ENCODE measurements at places on chromosomes 1 and 21. TPM values are rescaled to one million over a fixed set of nuclear protein-coding genes. Genes with fewer than 3 reads are reported as not detected.

FNDC5 gene
- total RNA-seq: 274 TPM

NKAIN1 gene
- total RNA-seq: 4.6 TPM

PKLR gene
- not detected for total RNA-seq

CRYAA gene
- total RNA-seq: not detected

EVI5 gene
- total RNA-seq: 4.6 TPM

NPPB gene
- not detected for total RNA-seq

TNFRSF8 gene
- total RNA-seq: 1.3 TPM

ABCD3 gene
- total RNA-seq: 35.1 TPM

CNTN2 gene
- not detected for total RNA-seq

KRTAP19-3 gene
- total RNA-seq: not detected

DNA sequence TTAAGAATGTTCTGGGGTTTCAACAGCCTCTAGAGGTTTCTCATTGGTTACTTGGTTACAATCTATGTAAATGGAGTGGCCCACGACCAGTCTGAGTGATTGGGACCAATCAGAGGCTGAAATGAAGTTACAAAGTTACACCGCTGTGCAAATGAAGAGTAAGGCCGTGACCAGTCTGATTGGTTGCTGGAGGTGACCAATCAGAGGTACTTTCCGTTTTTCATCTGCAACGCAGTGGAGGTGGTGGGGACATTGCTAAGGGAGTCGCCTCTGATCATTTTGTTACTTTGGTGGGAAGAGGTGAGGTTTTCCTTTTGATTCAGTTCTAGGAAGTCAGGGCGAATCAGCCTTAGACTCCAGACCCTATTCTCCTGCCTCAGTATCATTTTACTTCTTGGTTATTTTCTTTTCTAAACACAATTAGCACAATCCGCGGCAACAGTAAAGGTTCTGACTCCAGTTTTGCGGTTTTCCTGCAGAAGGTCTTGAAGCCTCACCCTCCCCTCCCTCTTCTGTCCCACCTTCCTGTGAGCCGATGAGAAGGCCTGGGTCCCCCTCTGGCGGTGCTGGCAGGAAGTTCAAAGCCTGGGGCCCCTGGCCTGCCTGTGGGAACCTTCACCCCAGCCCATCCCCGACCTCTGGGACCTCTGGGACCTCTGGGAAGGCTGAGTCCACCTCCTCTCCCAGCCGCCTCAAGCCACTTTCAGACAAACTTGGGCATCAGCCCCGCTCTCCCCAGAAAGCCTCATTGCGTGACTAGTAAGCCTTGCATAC, 38.7 kb upstream of the TTC34 start:
- H3K36me3 ChIP-seq: no peaks in the 10 kb centered on the region
- peaks cover 9% of the 10 kb centered on the region for H3K27me3 ChIP-seq
- H3K4me3 ChIP-seq: no peak overlapping the region

GRCh38 chr1:162587761-162588260, 26.3 kb downstream of the UAP1 start:
- H3K4me3 ChIP-seq: no peak overlapping the region
- no peak overlapping the region for H3K27ac ChIP-seq
- no peaks in the 10 kb centered on the region for H3K27me3 ChIP-seq
- no peaks in the 10 kb centered on the region for H3K4me1 ChIP-seq
- DNase-seq: no peak
- H3K36me3 ChIP-seq: no peaks in the 10 kb centered on the region

DNA sequence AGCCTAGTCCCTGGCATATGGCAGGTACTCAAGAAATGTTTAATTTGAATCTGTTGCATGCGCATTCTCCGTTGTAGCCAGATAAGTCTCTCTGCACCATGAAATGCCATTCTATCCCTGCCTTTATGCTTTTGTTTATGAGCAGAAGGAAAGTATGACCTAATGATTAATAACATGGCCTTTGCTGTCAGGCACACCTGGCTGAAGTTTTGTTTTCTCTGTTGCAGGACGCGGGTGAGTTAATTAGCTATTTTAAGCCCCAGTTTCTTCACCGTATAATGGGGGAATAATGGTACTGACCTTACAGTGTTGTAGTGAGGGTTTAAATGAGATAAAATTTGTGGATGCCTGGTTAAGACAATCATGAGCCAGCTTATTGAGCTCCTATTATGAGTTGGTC, 87.7 kb downstream of the ST6GALNAC3 start:
- no peak overlapping the region for H3K27ac ChIP-seq
- H3K36me3 ChIP-seq: no peaks in the 10 kb centered on the region
- DNase-seq: no peak
- no peaks in the 10 kb centered on the region for H3K27me3 ChIP-seq
- H3K4me3 ChIP-seq: no peak overlapping the region

DNA sequence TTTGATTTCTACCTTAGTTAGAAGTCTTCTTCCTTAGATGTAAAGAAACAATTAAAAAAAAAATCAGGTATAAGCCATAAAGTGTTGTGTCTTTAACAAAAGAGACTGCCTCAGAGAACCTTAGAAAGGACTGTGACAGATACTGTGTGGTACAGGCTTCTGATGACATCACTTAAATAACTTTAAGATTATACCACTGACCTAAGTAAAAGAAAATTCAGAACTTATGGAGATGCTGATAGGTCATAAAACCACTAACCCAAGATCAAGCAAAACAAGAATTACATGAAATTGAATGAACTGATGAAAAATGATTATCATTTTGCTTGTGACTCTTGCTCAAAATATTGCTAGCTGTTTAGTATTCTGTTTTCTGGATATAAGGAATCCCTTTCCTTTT, 220.8 kb downstream of the NRIP1 start:
- H3K4me3 ChIP-seq: no peak overlapping the region
- no peak for DNase-seq
- H3K27ac ChIP-seq: no peak overlapping the region
- no peaks in the 10 kb centered on the region for H3K27me3 ChIP-seq
- H3K4me1 ChIP-seq: no peaks in the 10 kb centered on the region

- H3K4me3 ChIP-seq: no peak overlapping the region
- DNase-seq: no peak
- H3K27me3 ChIP-seq: peaks cover 37% of the 10 kb centered on the region
These were observed 3.7 kb upstream of the ALX3 start for GRCh38 chr1:110074166-110074565.

DNA sequence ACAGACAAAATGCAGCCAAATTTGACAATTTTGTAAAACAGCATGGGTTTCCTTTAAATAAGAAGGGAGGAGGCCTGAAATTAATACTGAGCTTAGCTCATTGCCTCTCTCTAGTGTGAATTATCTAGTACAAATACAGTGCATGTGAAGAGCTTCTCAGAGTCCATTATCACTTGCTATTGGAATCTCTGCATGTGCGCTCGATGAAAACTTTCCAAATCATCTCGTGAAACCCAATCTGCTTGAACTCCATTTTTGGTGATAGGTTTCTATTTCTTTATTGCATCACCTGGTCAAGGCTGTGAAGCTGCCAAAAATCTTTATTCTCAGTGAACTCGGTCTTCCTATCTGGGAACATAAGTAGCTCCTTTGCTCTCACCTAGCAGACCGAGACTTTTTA, 49.5 kb upstream of the LYPLAL1 start:
- H3K27me3 ChIP-seq: no peaks in the 10 kb centered on the region
- H3K4me1 ChIP-seq: peaks cover 36% of the 10 kb centered on the region
- no peaks in the 10 kb centered on the region for H3K36me3 ChIP-seq
- H3K27ac ChIP-seq: no peak overlapping the region

GRCh38 chr21:33063375-33063883, 6.5 kb upstream of the OLIG1 start:
- peaks cover 17% of the 10 kb centered on the region for H3K4me1 ChIP-seq
- DNase-seq: no peak
- no peak overlapping the region for H3K4me3 ChIP-seq
- H3K27ac ChIP-seq: no peak overlapping the region
- H3K36me3 ChIP-seq: no peaks in the 10 kb centered on the region

Data from gastrocnemius medialis (tissue), 4 donors.